ENCODE measurements at places on chromosomes 2 and 18. TPM values are rescaled to one million over a fixed set of nuclear protein-coding genes. Genes with fewer than 3 reads are reported as not detected.
A peak's percentile ranks its signal among the peaks of the same experiment; 100 is the strongest.

CYP27C1 gene
- total RNA-seq = not detected

CLIP4 gene
- total RNA-seq = 56.9 TPM

HS6ST1 gene
- total RNA-seq = 50.2 TPM

- no peak for DNase-seq
- H3K27ac ChIP-seq = no peak overlapping the region
- no peaks in the 10 kb centered on the region for H3K36me3 ChIP-seq
- H3K4me1 ChIP-seq = no peaks in the 10 kb centered on the region
Measured at GRCh38 chr2:41234093-41234492, 782.2 kb upstream of the SLC8A1 start.

- no peak overlapping the region for H3K27ac ChIP-seq
- no peak overlapping the region for H3K4me3 ChIP-seq
- H3K27me3 ChIP-seq = peaks cover 3% of the 10 kb centered on the region
- DNase-seq = no peak
- no peaks in the 10 kb centered on the region for H3K36me3 ChIP-seq
Measured at GRCh38 chr18:59633317-59633716, 63.9 kb downstream of the CCBE1 start.

DNA sequence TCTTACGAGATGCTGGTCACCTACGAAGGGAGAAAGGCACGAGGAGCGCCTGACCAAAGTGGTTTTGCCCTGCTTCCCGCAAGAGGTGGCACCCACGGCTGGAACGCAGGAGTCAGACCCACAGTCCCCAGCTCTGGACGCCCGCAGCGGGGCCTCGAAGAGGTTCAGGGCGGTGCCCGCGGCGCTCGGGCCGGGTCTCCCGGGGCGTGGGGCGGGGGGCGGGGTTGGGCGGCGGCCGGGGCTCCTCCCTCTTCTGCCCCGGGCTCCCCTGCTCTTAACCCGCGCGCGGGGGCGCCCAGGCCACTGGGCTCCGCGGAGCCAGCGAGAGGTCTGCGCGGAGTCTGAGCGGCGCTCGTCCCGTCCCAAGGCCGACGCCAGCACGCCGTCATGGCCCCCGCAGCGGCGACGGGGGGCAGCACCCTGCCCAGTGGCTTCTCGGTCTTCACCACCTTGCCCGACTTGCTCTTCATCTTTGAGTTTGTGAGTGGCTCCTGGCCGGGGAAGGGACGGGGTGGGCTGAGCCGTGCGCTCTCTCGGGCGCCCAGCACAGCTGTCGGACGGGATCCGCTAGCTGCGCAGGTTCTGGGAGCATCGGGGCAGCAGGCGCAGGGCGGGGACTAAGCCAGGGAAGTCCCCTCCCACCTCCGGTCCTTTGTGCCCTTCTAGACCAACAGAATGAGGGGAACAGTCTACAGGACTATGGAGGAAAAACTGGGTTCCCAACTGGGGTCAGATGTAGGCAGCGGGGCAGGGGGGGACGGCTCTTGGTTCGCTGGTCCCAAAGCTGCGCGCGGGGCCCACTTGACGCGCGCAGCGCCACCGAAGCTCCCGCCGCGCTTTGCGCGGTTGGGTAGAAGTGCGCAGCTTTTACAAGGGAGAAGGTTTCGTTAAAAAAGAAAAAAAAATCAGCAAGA is at the start of gene MAL:
Gene MAL, plus strand, starts transcription at position 303 of the 914 bp plus-strand sequence. Its CDS starts 85 bp downstream, at position 388.
- H3K36me3 ChIP-seq = no peaks in the 10 kb centered on the region
- DNase-seq = no peak
- no peak within 1 kb of the TSS for H3K27ac ChIP-seq
- H3K4me3 ChIP-seq = peak within 1 kb of the TSS; percentile 49

GRCh38 chr2:72607189-72607588 is 218.6 kb downstream of the EXOC6B start:
- no peak overlapping the region for H3K27ac ChIP-seq
- no peak for DNase-seq
- H3K27me3 ChIP-seq = no peaks in the 10 kb centered on the region
- H3K36me3 ChIP-seq = no peaks in the 10 kb centered on the region

DNA sequence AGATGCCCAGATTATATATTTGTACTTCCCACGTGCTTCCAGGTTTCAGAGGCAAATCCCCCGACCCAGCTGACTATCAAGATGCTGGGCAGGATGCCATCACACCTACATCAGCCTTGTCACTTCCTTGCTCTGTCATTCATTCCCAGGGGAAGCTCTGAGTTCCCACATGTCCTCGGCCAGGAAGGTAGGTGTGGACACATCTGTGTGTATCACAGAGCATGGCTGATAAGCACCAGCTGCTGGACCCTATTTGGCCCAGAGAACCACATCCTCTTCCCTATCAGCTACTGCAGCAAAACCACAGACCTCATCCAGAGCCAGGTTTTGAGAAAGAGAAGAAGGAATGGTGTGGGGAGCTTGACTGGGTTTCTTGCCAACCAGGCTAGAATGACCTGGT is 31.9 kb upstream of the ITGA6 start:
- H3K27me3 ChIP-seq = no peaks in the 10 kb centered on the region
- DNase-seq = no peak
- H3K4me1 ChIP-seq = peaks cover 4% of the 10 kb centered on the region
- no peak overlapping the region for H3K4me3 ChIP-seq
- no peak overlapping the region for H3K27ac ChIP-seq

Data from psoas muscle (tissue), 8 donors.